Globus pallidus (tissue), 1 donor: ENCODE measurements at places on chromosomes 7 and 10.

DNA sequence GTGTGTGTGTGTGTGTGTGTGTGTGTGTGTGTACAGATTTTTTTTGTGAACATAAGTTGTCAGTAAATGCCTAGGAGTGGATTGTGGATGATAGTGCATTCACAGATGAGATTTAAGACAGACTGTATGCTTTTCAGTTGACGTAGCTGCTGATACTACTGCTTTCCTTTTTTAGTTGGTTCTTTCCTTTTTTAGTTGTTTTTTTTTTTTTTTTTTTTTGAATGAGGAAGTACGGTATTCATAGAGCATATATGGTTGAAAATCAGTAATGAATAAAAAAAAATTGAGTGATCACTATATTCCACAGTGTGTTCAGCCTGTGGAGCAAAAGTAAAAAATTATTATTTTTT, 80.5 kb downstream of the RBM33 start:
- no peak for DNase-seq

DNA sequence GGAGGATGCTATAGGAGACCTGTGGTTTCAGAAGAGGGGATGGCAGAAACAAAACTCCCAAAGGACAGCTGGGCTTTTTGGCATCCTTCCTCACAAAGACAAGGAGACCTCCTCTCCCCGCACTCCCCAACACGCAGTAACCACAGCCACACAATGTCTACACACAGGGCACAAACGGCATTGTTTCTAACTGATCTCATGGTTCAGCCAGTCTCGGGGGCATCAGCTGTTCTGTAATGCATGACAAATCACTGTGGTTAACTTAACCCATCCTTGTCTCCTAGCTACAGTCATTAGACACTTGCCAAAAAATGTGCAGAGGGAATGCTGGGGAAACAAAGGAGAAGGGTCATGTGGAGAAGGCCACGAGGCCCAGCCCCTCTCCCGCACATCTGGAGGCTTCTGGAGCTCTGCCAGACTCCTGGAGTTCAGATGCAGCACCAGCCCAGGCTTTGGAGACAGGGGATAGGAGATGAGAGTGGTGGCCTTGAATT, 7.6 kb upstream of the ADAMTS14 start:
- DNase-seq, result peak; percentile 98

GRCh38 chr10:50536617-50537240, 87.0 kb downstream of the SGMS1 start:
- no peak for DNase-seq

DNA sequence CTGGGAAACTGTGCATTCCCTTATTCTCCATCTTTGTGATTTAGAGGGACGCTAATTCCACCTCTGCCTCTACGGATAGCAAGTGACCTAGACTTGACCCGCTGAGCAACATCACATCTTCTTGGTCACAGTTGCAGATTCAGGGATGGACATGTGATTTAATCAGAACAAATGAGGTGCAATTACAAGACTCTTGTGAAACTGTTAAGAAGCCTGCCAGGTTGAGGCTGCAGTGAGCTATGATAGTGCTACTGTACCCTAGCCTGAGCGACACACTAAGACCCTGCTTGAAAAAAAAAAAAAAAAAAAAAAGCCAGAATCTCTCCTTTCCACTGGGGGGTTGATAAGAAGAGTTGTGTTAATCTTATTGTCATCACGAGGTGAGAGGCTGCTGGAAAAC, 14.4 kb downstream of the MPLKIP start:
- no peak for DNase-seq

GRCh38 chr7:142420554-142421362, 162.9 kb upstream of the PRSS58 start:
- DNase-seq, result no peak

DNA sequence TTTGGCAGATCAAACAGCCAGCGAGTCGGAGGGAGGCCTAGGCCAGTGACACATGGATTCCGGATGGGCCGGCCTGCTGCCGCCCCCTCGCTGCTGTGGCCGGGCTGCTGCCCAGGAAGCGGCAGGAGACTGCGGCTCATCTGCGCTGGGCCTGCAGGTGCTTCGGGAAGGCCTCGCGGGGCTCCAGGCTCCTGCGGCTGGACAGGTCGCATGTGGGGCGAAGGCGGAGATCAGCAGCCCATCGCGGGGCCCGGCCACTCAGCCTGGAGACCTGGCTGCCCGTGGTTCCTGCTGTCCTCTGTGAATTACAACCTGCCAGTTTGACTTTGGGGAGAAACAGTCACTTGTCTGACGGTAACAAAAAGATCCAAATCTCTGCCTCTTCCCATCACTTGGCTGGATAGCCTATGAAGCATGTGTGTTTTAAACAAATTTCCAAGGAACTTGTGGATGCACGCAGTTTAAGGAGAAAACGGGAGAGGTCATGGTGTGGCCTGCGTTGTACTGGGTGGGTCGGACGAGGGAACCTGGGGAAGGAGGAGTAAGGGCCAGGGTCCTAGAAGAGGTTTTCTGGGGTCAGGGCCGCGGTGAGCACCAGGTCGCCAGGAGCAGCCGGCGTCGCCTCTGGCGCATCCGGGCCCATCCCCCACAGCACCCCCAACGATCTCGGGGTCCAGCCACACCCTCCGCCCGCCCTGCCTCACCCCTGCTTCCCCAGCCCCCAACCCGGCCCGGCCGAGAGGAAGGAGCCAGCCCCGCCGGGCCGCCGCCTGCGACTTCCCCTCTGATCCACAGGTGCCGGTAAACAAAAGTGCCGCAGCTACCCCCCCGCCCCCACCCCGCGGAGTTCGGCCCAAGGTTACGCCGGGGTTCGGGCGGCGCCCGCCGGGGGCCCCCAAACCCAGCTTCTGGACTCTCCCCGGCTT, 1.6 kb downstream of the SPOCK2 start:
- no peak for DNase-seq

- no peak for DNase-seq
Observed at GRCh38 chr10:116055252-116055916, 217.6 kb downstream of the GFRA1 start.

DNA sequence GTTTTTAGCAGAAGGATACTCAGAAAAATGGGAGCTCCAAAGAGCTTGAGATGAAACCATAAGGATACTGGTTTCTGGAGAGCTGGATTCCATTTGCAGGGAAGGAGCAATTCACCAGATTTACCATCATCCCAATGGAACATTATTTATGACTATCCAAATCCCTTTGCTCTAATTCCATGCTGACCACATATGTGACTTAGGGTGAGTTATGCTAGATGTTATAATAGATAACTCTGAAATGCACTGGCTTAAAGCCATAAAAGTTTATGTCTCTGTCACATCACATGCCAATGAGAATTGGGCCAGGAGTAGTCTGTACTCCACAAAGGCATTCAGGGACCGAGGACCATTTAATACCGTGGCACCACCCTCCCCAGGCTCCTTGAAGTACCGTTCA, 185.2 kb downstream of the SKIDA1 start:
- no peak for DNase-seq

GRCh38 chr7:118324790-118325449, 100.4 kb downstream of the ANKRD7 start:
- no peak for DNase-seq

DNA sequence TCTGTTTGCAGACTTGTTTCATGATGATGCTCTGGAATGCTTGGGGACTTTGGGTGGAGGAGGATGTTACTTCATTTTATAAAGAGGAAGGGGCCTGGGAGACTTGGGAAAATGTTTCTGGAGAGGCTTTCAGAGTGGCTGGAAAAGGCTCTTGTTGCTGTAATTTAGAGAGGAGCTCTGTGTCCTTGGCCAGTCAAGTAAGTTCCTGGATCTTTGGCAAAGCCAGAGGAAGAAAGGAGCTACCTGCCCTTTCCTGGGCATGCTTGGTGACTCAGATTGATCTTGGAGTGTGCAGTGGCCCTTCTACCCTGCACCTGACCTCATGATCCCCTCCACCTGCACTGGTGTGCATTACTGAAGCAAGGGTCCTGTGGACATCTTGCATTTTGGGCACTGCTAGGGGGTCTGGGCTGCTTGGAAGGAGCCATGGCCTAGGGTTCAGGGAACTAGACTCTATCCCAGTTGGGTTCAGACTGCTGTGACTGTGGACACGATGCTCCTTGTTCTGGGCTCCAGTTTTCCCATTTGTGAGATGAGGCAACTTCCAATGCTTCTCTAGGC, 56.1 kb downstream of the ADCYAP1R1 start:
- no peak for DNase-seq

DNA sequence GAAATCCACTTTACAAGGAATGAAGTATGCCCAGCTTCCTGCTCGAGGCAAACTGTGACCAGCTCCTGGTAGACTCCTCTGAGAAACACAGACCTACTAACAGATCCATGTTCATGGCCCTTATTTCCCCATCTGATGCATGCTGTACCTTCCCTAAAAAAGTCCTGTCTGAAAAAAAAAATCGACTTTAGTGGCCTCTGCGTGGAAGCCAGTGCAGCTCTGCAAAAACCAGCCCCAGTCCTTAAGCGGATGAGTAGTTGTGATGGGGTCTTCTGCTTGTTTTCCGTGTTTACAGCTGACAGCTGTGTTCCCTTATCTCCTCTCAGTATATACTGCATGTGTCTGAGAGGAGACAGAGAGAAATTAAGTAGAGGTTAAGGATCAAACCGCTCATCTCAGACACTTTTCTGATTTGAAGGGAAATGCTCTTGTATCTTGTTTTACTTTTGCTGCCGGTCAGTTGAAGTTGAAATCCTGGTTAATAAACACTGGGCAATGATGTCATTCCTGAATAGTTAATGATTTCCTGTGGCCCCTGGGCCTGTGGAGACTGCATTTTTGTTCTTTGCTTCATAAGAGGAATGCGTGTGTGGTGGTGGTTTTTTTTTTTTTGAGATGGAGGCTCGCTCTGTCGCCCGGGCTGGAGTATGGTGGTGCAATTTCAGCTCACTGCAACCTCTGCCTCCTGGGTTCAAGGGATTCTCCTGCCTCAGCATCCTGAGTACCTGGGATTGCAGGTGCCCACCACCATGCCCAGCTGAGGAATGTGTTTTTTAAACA, 67.6 kb downstream of the DOCK1 start:
- DNase-seq, result peak; percentile 57

- no peak for DNase-seq
Observed at GRCh38 chr10:85792533-85792858, 574.1 kb downstream of the GRID1 start.
